ENCODE measurements at places on chromosomes 3 and 15.

DNA sequence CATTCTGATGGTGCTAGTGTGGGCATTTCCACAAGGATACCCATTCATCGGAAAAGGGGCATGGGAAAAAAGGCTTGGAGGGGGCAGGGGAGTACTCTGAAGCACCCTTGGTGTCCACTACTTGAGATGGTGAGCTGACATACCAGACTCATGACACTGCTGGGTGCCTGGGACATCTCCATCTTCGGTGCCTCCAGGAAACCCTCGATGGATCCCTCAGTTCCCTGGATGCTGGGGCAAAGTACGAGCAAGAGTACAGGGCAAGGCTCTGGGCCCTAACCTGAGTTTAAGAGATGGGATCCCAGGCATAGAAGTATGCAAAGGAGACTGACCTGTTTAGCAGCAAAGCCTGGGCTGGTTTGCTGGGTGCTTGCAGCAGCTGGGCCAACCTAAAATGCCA is 5.2 kb upstream of the IP6K1 start:
- no peak for DNase-seq

- no peak for DNase-seq
These were observed 15.0 kb upstream of the TRANK1 start for GRCh38 chr3:36959821-36960220.

DNA sequence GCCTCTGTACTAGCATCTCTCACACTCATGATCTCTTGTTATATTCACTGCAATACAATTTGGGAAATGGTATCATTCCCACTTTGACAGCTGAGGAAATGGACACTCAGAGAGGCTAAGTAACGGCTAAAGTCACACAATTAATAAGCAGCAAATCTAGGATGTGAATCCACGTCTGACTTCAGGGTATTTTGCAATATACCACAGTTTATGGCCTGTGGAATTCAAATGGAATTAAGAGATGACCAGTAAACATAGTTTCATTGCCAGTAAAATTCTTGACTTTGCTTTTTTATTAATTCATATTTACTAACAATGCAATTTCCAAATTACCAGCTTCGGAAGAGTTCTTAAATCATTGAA is 61.1 kb downstream of the CCNL1 start:
- no peak for DNase-seq

DNA sequence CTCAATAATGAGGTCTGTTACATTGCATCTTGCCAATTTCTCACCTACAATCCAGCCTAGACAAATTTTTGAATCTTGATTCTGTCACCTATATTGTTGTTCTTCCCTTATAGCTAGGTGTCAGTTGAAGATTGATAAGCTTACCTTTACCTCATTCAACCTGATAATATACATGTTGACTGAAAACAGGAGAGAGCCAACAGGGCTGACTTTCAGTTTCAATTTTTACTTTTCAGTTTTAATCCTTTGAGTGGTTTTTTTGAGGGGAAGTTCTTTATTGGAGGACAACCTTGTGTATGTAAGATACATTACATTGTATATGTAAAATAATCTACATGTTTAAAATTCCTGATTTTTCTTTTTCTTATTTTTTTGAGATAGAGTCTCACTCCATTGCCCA is 5.8 kb downstream of the ATP13A5 start:
- DNase-seq = no peak

- DNase-seq = no peak
These were observed 14.5 kb downstream of the BTD start for GRCh38 chr3:15616053-15616452.

GRCh38 chr3:64150623-64151207 is 74.6 kb downstream of the PRICKLE2 start:
- peak; percentile 92 for DNase-seq

GRCh38 chr3:52934630-52935530 is 37.5 kb upstream of the STIMATE start:
- DNase-seq = peak; percentile 42

DNA sequence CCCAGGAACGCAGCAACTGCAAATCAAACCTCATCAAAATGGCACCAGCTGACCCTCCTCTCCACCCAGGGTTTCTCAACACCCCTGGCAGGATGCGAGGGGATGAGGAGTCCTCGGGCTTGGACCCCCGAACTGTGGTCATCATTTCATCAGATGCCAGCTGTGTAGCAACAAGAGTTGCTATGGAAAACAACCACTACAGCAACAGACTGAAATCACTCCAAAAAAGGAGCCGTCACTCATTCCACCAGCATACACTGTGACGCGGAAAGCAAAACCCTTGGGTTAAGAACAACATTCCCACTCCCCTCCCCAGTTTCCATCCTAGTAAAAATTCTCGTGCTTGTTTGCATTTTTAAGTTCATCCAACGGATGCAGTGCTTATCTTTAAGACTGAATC is 40.1 kb downstream of the VGLL4 start:
- DNase-seq = peak; percentile 91

DNA sequence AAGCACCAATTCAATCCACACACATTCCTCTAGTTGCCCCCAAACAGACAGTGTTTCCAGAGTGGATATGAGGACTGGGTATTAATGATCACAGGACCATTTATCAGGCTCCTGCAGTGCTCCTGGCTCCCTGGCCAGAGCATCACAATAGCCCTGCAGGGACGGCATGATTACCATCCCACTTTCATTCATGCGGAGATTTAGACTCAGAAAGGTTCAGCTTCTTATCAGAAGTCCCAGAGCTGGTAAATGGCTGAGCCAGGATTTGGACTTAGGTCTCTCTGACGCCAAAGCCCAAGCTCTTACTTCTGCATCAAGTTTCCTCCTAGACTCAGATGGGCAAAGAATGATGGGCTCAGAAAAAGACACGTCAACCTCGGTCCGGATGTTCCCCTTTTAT is 2.9 kb upstream of the EPHB3 start:
- no peak for DNase-seq

GRCh38 chr3:159996959-159997358 is 8.3 kb downstream of the IL12A start:
- DNase-seq = no peak

DNA sequence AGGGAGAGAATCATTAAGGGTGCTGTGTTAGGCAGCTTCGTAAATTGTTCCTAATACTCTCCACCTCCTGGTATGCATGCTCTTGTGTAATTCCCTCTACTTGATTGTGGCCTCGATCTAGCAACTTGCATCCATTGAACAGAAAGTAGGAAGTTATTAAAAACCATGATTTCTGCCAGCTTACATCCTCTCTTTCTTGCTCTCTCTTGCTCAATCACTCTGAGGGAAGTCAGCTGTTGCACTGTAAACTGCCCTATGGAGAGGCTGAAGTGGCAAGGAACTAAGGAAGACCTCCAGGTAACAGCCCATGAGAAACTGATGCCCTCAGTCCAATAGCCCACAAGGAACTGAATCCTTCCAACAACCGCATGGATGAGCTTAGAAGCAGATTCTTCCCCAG is 92.6 kb downstream of the ERC2 start:
- DNase-seq = no peak

- no peak for DNase-seq
These were observed 39.1 kb downstream of the PAK2 start for GRCh38 chr3:196778755-196779154.

- no peak for DNase-seq
These were observed 230.6 kb upstream of the PEX5L start for GRCh38 chr3:180267202-180267843.

GRCh38 chr15:78624651-78625590 is 4.1 kb upstream of the CHRNA3 start:
- no peak for DNase-seq

DNA sequence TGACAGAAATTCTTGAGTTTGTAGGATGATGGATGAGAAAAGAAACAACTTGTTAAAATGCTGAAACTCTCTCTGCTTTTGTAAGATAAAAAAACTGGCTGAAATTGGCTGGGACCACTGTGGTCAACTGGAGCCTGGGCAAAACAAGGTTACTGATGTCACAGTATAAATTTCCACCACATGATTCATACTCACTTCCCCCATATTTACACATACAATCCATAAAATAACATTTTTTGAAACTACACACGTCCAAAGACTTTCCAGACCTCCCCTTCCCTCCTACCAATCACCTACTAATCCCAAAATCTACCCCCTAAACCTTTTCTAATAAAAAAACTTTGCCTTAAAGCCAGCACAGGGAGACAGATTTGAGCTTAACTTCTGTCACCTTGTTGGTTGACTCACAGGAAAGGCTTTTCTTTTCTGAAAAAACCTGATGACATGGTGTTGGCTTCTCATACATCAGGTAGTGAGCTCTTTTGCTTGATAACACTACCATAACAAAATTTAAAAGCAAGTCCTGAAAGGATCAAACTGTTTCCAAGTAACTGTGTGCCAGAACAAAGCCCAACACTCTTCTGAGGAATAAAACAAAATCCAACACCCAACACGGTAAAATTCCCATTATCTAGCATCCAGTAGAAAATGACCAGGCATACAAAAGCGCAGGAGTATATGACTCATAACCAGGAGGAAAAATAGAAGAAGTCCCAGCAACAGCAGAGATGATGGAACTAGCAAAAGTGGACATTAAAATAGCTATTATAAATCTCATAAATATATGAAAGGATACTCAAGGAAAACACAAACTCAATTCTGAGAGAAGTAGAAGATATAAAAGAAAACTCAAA is 87.3 kb upstream of the SNRK start:
- no peak for DNase-seq

DNA sequence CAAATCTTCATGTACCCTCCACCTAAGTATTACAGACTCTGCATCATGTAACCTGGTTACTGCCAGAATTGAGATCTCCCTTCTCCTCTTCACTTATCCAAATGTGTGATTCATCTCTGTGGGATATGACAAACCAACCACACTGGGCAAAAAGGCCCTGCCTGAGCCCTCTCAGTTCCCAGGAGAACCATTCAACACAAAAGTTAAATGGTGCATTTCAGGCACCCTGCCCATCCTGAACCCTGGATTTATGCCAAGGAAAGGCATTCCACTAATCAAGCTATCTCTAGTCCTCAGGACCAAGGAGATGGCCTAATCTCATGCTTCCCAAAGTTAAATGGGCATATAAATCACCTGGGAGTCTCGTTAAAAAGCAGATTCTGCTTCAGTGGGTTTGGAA is 108.5 kb downstream of the TNIK start:
- no peak for DNase-seq

DNA sequence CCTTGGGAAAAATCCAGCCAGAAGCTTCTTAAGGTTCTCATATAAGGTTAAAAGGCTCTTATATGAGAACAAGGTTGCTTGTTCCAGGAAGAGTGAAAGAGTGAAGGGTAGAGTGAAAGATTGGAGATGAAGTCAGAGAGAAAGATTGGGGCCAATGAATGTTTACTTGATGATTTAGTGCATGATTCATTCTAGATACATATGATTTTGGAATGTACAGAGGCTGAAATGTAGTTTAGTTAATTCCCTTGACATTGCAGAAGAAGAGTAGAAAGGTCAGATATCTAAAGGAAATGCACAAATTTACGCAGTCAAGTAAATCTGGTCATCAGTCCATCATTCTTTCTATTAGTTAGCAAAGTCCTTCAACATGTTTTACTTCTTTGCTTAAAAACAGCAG is 619.8 kb upstream of the ZNF717 start:
- no peak for DNase-seq

DNA sequence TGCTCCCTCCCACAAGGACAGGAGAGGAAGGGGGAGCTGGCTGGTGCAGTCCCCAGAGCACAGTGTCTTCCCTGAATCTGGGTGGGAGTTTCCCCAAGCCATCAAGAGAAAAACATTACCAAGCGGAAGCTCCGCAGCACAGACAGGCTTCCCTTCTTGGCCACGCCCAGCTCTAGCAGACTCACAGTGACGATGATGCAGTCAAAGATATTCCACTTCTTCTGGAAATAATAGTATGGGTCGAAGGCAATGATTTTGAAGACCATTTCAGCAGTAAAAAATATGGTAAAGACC is 76.7 kb downstream of the SCN10A start:
- no peak for DNase-seq

DNA sequence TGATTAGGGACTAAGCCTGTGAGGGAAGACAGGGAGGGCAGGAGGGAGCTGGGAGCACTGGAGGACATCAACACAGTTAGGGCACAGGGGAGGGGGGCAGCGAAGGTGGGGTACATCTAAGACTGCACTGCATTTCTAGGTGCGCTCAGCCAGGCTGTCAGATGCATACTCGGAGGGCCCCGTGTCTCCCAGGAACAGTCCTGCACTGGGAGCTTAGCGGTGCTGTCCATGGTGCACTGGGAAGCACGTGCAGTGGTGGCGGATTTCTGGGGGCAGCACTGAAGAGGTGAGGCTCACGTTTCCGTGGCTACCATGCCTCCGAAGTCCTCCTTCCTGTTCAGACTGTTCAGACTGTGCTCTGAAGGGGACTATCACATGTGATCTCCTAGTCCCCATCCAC is 54.4 kb downstream of the ROPN1B start:
- no peak for DNase-seq

GRCh38 chr3:193884027-193884426 is 251.9 kb upstream of the HES1 start:
- no peak for DNase-seq

DNA sequence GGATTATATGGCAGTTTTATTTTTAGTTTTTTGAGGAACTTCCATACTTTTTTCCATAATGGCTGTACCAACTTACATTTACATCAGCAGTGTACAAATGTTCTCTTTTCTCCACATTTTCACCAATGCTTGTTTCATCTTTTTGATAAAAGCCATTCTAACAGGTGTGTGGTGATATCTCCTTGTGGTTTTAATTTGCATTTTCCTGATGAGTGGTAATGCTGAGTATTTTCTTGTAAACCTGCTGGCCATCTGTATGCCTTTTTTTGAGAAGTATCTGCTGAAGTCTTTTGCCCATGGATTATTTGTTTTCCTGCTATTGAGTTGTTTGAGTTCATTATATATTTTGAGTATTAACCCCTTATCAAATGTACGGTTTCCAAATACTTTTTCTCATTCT is 50.6 kb downstream of the RPL39L start:
- DNase-seq = no peak

GRCh38 chr15:53446376-53446775 is 313.1 kb downstream of the WDR72 start:
- DNase-seq = no peak

DNA sequence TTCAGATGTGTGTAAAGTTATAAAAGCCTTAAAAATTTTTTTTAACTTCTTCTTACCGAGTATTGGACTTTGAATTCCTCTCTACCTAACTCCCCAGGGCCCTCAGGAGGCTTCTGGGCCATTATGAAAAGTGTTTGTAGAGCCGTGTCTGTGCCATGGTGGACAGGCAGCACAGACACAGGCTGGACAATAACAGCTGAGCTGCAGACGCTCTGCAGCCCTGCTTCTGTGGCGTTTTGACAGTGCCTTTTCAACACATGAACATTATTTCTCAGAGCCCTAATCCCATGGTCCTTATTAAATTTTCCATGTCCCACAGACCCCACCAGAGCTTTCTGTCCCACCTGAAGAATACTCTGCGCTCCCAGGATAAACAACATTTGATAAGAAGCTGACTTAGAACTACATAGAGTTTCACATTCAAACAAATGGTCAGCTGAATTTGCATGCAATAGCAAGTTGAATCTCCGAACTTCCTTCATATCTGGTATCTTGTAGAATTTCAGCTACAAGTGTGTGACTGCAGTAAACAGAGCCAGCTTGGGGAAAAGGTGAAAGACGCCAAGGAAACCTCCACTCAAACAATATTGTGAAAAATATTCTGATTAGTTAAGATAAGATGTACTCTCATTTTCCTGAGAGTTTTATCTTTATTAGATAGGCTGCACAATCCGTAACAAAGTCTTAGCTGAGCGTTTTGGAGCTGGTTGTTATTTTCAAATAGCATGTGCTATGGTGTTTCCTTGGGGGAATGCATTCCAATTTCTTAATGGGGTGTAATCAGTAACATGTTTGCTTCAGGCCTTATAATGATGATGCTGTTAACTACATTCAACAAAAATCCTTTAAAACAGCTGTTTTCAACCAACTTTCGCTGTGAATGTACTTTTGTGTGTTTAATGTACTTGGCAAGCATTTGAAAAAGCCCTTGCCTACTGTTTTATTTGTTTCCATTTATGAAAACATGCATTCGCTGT is 378.2 kb downstream of the MECOM start:
- peak; percentile 66 for DNase-seq
